Stimulated activated CD4-positive, alpha-beta T cell treated with anti-CD3 and anti-CD28 coated beads, Interleukin-15, amount 100 ng/mL, for 1 hour (primary cell): ENCODE measurements at places on chromosomes 12 and 14.

DNA sequence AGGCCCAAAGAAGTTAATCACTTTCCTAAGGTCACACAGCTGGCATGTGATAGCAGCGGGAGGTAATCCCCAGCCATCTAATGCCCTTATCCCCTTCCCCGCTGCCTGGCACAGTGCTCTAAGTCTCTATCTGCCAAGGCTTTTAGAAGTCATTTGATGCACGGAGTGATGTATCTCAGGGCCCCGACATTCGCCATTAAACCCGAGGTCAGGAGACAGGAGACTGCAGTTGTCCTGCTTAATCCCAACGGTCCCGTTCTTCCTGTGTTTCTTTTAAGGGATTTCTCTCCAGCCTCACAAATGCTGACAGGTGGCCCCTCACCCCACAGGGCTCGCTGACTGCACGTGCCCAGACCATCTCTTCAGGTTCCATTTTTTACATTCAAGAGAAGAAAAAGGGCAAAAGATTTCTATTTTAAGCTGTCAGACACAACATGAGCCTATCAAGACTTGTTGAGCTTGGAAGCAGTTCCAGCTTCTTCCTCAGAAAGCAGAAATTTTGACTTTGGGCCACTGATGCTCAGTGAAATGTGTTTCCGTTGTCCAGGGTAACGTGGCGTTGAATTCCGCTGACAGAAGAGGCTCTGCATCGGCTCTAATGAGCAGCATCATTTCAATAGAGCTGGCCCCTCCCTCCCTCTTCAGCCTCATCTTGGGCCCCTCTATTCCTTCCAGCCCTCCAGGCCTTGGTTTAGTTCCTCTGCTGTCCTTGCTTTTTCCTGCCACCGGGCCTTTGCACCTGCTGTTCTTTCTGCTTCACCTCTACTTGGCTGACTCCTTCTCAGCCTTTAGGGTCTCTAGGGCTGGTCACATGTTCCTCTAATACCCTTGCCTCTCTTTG, 171.5 kb downstream of the CHST11 start:
- DNase-seq, result no peak

DNA sequence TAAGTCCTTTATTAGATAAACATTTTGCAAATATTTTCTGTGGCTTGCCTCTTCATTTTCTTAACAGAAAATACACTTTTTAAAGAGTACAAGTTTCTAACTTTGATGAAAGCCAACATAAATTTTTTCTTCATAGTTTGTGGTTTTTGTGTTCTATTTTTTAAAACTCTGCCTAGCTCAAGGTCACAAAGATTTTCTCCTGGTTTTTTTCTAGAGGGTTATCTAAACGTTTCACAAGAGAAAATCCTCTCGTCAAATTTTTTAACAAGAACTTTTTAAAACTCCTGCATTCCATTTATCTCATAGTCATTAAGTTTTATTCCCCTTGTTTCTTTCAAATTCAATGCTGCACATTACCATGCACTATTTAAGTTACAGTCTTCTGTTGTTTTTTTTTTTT, 8.2 kb downstream of the AREL1 start:
- no peak for DNase-seq

DNA sequence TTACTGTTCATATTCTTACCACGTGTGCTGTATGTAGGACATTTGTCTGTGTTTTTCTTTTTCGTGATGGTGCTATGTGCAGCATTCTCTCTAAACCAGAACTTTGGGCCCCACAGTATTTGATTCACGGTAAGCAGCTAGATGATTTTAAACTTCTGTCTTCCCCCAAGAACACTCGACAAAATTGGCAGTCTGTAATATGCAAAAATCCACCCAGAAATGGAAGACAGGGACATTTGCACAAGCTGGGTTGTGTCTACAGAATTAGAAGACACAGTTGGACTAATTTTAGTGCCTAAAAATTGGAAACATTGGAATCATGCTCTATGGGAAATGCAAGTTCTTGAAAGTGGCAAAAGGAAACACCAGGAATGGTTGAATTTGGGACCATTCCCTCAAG, 24.1 kb upstream of the MED13L start:
- no peak for DNase-seq

GRCh38 chr12:112121780-112122565, 3.4 kb upstream of the TRAFD1 start:
- DNase-seq, result no peak
